CD4-positive, alpha-beta memory T cell (primary cell): ENCODE measurements at places on chromosomes 16 and 17. TPM values are rescaled to one million over a fixed set of nuclear protein-coding genes. Genes with fewer than 3 reads are reported as not detected.

- no peak overlapping the region for H3K4me3 ChIP-seq
- H3K27me3 ChIP-seq, result peaks cover 21% of the 10 kb centered on the region
- no peak overlapping the region for H3K27ac ChIP-seq
- H3K4me1 ChIP-seq, result no peaks in the 10 kb centered on the region
- no peak for DNase-seq
- H3K36me3 ChIP-seq, result no peaks in the 10 kb centered on the region
Measured at GRCh38 chr16:24257958-24258357, 1.8 kb downstream of the CACNG3 start.

DNA sequence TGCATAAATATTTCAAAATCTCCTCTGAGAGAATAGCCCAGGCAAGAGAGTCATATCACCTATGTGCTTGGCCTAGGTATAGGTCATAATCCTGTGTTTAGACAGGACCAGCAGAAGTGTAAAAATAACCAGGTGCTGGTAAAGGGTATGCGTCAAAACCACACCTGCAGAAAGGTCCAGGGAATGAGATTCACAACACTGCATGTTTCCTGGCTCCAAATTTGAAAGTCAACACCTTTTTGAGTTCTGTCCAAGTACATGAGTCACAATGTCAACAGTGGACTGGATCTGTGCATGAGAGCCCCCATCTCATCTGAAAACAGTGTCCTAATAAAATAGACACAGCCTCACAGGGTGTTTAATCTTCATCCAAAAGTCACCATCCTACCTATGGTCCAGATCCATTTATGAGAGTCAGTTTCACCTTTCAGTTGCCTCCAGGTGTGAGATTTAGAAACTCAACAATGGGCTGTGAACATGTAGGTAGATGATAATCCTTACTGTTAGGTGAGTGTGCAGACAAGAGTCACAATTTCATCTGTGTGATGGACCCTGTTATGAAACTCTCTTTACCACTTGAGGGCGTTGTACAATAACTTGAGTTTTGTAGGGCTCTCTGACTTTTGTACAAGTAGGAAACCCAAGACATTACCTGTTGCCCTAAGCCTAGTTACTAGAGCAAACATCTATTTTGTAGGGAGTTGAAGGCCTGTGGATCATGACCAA lies 2100.7 kb downstream of the TP53TG3F start:
- H3K27me3 ChIP-seq, result no peaks in the 10 kb centered on the region
- H3K4me1 ChIP-seq, result no peaks in the 10 kb centered on the region
- no peaks in the 10 kb centered on the region for H3K36me3 ChIP-seq
- no peak overlapping the region for H3K27ac ChIP-seq
- no peak for DNase-seq
- no peak overlapping the region for H3K4me3 ChIP-seq

GRCh38 chr16:51949282-51949681 lies 597.7 kb downstream of the TOX3 start:
- no peak overlapping the region for H3K4me3 ChIP-seq
- H3K27ac ChIP-seq, result no peak overlapping the region
- DNase-seq, result no peak

- no peaks in the 10 kb centered on the region for H3K36me3 ChIP-seq
- DNase-seq, result no peak
- H3K4me3 ChIP-seq, result no peak overlapping the region
- H3K27me3 ChIP-seq, result no peaks in the 10 kb centered on the region
Measured at GRCh38 chr17:76995387-76996105, 127.3 kb downstream of the MGAT5B start.

DNA sequence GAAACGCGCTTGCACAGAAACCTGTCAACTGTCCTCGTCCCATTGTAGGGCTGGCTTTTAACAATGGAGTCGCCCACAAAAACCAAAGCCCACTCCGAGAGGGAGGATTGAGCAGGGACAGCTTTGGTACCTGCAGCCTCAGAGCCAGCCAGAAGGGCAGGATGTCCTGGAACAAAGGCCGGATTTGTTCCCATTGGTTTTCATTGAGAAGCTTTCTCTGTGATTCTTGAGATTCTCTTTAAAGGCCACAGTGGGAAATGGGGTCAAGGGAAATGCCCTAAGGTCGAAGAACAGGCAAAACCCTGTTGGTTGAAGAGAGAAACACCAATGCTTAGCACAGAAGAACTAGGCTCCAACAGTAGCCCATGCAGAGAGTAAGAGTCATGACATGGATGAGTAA lies 65.4 kb downstream of the C16orf78 start:
- H3K36me3 ChIP-seq, result no peaks in the 10 kb centered on the region
- peaks cover 19% of the 10 kb centered on the region for H3K4me1 ChIP-seq
- no peak overlapping the region for H3K27ac ChIP-seq
- no peak for DNase-seq

DNA sequence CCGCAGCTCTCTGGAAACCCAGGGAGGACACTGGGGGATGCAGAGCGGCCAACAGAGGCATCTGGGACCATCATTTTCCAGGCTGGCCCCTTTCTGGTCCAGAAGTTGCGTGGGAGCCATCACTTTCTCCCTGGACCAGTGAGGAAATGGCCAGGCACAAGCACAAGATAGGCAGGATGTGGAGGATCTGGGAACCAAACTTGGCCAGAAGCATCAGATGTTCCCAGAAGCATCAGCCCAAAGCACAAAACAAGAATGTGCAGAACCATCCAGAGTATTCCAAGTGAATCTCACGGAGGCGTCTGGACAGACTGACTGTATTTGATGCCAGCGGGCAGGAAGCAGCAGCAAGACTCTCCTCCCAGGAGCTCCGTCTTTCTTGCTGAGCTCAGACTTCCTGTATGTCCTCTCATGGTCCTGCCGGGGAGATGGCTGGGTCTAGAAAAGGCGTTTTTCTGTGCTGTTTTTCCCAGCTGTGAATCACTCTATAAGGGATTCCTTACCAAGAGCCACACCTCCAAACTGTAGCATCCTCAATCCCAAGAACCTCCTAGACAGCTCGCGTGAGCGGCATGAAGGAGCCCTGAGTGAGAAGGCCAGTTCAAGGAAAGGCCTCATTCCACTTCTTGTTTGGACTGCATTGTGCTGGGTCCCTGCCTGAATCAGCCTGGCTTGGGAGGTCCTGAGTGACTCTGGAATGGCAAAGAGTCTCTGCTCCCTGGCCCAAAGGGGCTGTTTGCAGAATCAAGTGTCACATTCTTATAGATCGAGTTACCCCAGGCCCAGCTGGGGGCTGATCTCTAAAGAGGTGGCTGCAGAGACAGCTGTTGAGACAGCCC lies 49.5 kb upstream of the MTSS2 start:
- peaks cover 14% of the 10 kb centered on the region for H3K36me3 ChIP-seq
- no peaks in the 10 kb centered on the region for H3K27me3 ChIP-seq
- H3K4me3 ChIP-seq, result no peak overlapping the region
- no peak overlapping the region for H3K27ac ChIP-seq
- DNase-seq, result no peak

PRCD gene
- not detected for total RNA-seq

BAIAP3 gene
- 19.7 TPM for total RNA-seq

CEP295NL gene
- not detected for total RNA-seq

HBA2 gene
- total RNA-seq, result not detected

C16orf95 gene
- total RNA-seq, result 1.6 TPM

SLC5A10 gene
- total RNA-seq, result not detected

TTLL6 gene
- not detected for total RNA-seq
